ENCODE measurements at places on chromosomes 13 and 19.

- no peak for DNase-seq
These were observed 12.0 kb upstream of the USP12 start for GRCh38 chr13:27183561-27184147.

- peak; percentile 78 for DNase-seq
These were observed 60.4 kb downstream of the MYO9B start for GRCh38 chr19:17136021-17136420.

GRCh38 chr19:17706750-17707181 lies 12.5 kb upstream of the MAP1S start:
- DNase-seq = peak; percentile 95

- no peak for DNase-seq
These were observed 141.1 kb downstream of the GPC5 start for GRCh38 chr13:91539286-91540157.

DNA sequence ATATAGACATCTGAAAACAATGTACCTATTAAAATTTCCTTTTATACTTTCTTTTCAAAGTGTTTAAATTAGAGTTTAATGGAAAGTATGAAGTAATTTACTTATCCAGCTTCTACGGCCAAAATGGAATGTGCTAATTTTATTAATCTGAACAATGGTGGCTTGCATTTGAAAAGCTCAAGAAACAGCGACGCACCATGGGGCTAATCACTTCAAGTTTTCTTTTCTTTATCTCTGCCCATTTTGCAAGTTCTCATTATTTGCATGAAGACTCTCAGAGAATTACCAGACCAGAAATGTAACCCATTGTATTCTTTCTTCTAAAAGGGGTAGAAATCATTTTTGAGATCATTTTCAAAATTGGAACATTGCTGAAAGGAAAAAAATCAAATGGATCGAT lies 204.0 kb upstream of the STARD13 start:
- DNase-seq = no peak

DNA sequence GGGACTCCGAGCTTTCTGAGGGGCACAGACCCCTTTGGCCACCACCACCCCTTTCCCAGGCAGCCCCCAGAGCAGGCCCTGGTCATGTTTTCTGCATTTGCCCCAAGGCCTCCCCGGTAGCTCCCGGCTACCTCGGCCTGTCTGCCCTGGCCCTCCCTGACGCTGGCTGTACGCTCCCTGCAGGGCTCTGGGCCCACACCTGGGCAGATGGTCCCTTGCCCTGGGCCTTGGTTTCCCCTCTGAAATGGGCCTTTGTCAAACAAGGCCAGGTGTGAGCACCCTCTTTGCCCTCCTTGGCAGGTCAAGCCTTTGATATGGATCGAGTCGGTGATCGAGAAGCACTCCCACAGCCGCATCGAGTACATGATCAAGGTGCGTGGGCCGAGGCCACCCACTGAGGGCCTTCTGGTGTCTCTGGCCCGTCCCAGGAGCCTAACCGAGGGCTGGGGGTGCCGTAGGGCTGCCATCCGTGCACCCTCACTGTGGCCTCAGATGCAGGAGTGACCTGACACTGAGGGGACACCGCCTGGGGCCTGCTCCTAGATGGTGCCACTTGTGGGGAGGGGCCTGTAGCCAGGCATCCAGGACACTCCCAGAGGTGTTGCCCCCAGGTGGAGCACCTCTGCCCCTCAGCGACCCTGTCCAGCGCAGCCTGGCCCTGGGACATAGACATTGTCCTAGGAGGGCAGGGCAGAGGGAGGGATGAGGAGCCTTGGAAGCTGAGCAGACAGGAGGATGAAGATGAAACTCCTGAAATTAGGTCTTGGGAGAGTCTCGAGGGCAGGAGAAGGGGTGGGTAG lies 30.3 kb downstream of the AP1M1 start:
- DNase-seq = no peak

- DNase-seq = peak; percentile 86
These were observed 14.9 kb upstream of the PTBP1 start for GRCh38 chr19:782185-782877.

- no peak for DNase-seq
These were observed 69.3 kb downstream of the NUFIP1 start for GRCh38 chr13:44920013-44920412.

GRCh38 chr13:46866150-46866549 lies 30.7 kb downstream of the HTR2A start:
- DNase-seq = peak; percentile 62

DNA sequence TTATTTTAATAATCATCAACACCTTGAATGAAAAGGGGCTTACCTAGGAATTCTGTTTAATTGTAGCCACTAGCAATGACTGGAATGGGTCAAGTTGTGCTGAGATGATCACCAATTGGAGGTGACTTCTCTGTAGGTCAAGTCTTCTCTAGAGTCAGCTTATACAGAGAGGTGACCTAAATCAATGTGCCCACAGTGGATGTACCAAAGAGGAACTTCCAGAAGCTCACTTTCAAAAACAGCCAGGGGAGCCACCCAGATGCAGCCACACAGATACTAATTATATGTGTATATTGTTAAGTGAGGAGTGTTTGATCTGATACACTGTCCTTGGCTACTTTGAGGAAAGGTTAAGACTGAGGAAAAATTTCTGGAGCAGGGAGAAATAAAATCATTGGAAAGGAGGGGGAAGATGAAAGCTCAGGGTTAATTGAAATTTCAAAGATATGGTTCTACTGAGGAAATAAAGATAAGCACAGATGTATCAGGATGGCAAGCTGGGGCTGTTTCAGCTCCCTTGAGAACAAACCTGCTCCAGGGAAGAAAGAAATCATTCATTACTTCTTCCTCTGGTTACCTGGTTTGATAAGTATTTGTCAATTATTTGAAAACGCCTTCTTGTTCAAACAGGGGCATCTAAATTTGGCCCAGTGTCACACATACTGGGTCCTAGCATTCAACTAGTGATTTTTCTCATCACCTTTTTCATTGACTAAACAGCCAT lies 5.1 kb downstream of the GPR183 start:
- no peak for DNase-seq

DNA sequence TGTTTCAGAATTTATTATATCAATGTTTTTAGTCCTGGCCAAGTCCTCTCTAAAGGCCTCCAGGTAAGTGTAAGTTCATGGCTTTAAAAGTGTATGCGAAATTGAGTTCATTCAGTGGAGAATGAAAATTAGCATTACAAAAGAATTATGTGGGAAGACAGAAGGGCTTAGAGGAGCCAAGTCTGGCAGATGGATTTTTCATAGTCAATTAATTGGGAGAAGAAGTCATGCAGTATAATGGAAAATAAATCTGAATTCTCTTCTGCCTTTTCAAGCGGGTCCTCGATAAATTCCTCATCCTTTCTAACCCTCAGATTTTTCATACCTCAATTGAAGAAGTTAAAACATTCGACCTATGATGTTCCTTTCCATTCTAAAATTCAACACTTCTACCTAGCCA lies 394.2 kb downstream of the ITGBL1 start:
- no peak for DNase-seq

- no peak for DNase-seq
These were observed 27.1 kb downstream of the SERP2 start for GRCh38 chr13:44400736-44401135.

DNA sequence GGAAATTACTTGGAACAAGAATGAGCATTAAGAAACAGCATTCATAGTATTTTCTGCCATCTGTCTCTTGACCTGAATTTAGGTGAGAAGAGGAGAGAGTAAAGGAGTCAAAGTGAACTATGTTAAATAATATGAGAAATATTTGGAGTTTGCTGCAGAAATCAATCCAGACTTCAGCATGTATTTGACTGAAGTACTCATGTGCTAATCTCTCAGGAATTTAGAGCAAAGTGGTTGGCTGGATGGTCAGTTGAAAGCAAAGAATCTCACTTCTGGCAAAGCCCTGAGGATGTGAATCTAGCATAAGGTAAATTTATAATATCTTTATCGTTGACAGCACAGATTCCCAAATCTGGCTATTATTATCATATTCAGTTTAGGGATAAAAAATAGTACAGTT lies 394.3 kb downstream of the PCDH17 start:
- no peak for DNase-seq

DNA sequence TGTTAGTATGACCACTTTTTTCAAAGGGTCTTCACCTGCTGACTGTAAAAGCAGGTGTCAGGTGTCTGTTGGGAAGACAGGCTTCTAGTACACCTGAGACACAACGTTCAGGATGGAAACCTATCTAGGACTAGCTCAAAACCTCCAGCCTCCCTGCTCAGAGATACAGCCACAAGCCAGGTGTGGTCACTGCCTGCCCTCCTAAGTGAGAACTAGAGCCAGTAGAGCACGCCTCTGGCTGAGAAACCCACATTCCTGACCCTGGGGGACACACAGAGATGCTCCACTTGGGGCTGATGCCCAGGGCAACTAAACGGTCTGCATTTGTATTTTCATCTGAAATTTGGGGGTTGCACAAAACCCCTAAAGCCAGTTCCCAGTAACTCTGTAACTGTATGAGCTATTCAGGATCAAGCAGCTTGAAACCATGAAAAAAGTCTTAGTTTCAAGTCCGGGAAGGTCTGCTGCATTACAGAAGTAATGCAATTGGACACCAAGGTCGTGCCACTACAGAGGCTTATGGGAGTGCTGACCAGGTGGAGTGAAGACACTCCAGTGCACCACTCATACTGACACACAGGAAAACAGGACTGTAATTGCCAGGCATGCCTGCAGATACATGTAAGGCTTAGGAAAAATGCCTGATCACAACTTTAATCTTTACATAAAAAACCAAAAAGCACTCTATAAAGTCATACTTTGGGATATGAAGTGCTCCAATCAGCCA lies 27.8 kb downstream of the ANKRD10 start:
- peak; percentile 58 for DNase-seq

GRCh38 chr19:42343344-42344110 lies 18.1 kb downstream of the MEGF8 start:
- peak; percentile 79 for DNase-seq

- DNase-seq = no peak
These were observed 48.7 kb upstream of the ITM2B start for GRCh38 chr13:48184260-48184659.

GRCh38 chr19:40718774-40719391 lies 2.0 kb downstream of the ITPKC start:
- peak; percentile 78 for DNase-seq

- no peak for DNase-seq
These were observed 20.0 kb downstream of the GNA11 start for GRCh38 chr19:3114018-3114726.

GRCh38 chr19:3441089-3441985 lies 39.0 kb downstream of the SMIM24 start:
- DNase-seq = peak; percentile 62

- DNase-seq = no peak
These were observed 399.2 kb downstream of the MYO16 start for GRCh38 chr13:109028624-109029023.

DNA sequence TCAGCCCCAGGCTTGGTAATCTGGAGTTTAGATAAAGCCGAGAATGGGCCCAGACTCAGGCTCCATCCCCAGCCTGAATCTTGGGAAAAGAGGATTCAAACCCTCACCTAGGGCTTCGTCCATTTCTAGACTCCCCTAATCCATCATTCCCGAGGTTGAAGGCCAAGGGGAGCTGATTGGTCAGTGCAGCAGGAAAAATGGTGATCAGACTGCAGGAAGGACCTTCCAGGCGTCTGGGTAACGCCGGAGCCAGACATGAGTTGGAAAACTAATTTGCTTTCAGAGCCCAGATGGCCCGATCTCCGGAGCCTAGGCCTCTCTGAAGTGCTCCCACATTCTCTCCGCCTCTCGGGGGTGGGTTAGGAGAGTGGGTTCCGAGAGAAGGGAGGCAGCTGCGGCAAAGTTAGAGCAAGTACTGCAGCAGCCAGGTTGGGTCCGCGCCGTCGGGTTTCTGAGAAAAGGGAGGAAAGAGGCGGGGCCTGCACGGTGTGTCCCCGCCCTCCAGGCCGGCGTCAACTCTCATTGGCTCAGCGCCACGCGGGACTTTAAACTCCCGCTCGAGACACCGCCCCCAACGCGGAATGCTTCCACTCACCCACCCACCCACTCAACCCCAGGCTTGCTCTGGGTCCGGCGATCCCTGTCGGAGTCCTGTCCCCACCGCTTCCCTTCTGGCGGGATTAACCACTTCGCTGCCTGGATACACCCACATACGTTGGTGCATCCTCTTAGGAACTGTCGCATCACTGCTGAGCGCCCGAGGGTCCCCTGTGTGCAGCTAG lies 788 bp upstream of the RTBDN start:
- DNase-seq = peak; percentile 83

DNA sequence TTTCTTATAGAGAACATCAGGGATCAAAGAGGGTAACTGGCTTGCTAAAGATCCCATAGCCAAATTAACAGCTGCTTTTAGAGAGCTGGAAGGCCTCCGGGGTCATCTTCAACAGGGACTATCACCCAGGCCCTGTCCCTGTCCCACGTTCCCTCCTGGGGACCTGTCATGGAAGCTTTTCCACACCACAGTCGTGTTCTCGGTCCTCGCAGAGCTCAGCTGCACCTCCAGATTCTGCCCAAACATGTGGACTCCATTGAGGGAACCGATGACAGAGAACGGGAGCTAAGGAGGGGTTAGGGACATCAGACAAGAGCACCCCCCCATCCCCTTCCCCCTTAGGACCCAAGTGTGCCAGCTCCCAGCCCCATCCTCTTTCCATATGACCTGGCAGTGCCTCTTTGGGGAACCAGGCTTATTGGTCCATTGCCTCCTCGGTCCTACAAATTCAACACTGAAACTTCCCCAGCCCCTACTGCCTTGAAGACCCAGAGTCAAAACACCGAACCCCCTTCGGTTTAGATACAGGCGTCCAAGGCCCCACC lies 568 bp downstream of the FUZ start:
- DNase-seq = no peak

GRCh38 chr19:42477933-42478332 lies 35.2 kb upstream of the CXCL17 start:
- DNase-seq = peak; percentile 11

DNA sequence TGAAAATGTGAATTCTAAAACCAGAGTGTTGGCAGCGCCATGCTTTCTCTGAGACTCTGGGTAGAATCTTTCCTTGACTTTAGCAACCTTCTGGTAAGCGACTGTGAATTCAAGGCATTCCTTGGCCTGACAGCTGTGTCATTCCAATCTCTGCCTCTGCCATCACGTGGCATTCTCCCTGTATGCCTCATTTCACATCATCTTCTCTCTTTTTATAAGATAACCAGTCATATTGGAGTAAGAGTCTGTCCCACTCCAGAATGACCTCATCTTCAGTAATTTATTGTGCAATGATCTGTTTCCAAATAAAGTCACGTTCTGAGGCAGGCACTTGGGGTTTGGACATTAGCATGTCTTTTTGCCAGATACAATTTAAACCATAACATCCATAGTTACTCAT lies 103.4 kb upstream of the POSTN start:
- no peak for DNase-seq

DNA sequence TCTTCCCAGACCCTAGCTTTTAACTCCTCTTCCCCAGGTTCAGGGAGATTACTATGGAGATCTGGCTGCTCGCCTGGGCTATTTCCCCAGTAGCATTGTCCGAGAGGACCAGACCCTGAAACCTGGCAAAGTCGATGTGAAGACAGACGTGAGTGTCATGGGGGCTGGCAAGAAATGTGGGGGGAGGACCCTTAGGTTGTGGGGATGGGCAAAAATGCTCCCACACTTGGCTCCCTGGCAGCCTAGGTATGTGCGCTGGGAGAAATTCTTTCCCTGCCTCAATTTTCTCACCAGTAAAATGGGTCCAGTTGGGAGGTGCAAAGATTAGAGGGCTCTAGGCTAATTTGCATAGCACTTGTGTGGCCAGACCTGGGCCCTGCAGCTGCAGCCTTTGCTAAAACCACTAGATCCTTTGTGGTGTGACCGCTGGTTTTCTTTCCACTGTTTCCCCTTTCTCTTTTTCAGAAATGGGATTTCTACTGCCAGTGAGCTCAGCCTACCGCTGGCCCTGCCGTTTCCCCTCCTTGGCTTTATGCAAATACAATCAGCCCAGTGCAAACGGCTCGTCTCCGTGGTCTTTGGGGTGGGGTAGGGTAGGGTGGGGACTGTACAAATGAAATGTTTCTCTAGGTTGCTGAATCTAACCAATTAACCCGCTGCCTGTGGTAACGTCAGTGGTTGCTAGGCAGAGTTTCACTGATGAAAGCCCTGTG lies 959 bp upstream of the RAB4B start:
- DNase-seq = peak; percentile 96
